Astrocyte (in vitro differentiated cells and primary cell): ENCODE measurements at places on chromosomes 11 and 22. TPM values are rescaled to one million over a fixed set of nuclear protein-coding genes. Genes with fewer than 3 reads are reported as not detected.

DNA sequence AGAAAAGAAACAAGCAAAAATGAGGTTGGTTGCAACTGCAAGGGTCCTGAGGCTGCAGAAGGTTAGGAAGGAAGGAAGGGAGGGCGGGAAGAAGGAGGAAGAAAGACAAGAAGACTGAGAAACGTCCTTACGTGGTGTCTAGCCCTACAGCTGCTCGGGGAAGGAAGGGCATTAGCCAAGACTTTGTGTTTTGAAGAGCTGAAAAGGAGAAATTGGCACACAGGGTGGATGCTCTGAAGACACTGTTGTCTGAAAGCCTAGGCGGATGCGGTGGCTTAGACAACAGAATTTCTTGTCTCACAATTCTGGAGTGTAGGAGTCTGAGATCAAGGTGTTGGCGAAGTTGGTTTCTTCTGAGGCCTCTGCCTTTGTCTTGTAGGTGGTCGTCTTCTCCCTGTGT, 60.7 kb downstream of the MCM5 start:
- no peak for DNase-seq

The C11orf52 gene
- 0.50 and 0.60 TPM in 2 replicates for total RNA-seq

DNA sequence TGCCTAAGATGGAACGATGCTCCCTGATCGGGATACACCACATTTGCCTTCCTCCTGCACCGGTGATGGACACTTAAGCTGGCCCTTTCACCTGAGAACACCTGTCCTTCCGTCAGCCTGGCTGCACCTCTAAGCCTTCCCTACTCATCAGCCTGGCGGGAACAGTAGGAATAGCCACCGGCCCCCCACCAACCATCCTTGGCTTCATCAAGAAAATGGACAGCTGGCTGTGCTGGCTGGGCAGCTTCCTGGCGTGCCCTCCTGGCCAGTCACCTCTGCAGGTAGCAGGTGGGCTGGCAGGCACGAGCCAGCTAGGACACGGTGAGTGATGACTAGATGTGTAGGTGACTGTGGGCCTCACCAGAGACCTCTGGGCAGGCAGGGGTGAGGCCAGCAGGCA, 142.8 kb downstream of the CTTN start:
- DNase-seq, result no peak

- peak; percentile 27 for DNase-seq
Observed at GRCh38 chr11:114942207-114942606, 263.9 kb downstream of the NXPE2 start.

The DERL3 gene
- total RNA-seq, result 0.70 and 0.82 TPM in 2 replicates

DNA sequence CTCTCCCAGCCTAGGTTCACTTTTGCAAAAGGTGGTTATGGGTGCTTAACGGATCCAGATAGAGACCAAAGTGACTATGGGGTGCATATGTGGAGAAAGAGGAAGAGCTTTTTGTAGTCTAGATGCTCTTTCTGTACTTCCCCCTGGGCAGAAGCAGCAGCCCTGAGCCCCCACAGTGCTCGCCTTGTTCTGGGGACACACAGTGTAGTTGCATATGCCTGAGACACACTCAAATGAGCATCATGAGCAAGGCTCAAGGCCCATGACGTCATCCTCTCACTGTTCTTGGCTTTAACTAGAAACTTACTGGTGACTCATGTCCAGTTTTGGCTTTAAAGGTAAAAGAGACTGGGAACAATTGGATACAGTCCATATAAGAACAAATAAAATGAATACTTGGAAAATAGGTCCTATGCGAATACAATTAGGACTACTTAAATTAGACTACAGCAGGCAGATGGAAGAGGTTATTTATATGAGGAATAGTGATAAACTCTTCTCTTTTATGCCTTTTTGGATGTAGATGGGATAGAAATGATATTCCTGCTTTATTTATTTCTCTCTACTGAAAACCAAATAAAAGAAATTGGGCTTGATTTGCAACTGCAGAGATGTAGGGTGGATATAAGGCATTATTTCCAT, 20.1 kb upstream of the PEX26 start:
- DNase-seq, result peak; percentile 100
